ENCODE measurements at places on chromosomes 16 and 17.

- DNase-seq: no peak
These were observed 765 bp downstream of the MYO18A start for GRCh38 chr17:29179232-29180033.

DNA sequence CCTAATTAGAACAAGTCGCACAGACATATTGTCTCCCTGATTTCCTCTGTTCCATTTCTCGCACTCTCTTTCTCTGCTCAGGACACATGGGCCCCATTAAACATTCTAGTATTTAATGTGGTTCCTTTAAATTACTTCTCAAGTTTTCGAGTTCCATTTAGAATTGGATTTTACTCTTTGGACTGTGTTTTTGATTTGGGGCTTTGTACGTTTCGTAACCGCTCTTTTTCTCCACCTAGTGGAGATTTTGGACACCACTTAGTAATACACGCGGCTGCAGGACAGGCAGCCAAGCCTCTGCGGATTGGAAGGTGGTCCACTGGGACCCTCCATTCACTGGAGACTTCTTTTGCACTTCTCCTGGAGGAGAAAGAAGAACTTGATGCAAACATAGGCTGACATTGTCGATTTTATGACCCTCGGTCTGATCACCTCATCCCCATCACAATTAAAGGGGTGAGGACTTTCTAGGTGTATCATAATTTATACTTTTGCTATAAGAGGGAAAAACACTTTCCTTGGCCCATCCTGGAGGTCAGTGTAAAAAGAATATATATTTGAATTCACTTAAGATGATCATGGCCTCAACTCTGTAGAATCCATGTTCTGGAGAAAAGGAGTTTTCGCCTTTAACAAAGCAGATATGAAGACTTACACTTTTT lies 85.7 kb downstream of the NOG start:
- DNase-seq: no peak

DNA sequence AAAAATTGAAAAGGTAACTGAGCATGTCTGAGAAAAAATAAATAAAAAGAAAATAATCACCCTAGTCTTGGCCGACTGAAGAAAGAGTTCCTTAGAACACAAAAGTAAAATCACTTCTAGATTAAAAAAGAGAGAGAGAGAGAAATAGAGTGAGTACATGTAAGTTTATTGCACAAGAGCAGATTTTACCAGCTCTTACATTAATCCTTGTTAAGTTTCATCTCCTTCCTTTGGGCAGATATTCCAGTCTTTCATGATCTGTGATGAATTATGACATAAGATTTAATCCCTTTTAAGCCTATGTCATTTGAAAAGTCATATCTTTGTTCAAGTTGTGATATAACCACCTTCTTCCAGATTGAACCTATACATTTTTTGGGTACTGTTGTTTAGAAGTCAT lies 54.8 kb downstream of the NFAT5 start:
- no peak for DNase-seq

- no peak for DNase-seq
These were observed 12.1 kb upstream of the RIPOR1 start for GRCh38 chr16:67516296-67517154.

GRCh38 chr16:30147843-30148510 lies 25.0 kb upstream of the MAPK3 start:
- DNase-seq: no peak

- no peak for DNase-seq
These were observed 18.6 kb upstream of the PITPNM3 start for GRCh38 chr17:6574687-6575595.

- DNase-seq: no peak
These were observed 3.7 kb upstream of the RAB40C start for GRCh38 chr16:586047-586644.

- no peak for DNase-seq
These were observed 58.8 kb upstream of the MSI2 start for GRCh38 chr17:57197466-57198071.

GRCh38 chr17:39069114-39069756 lies 82.2 kb downstream of the PLXDC1 start:
- no peak for DNase-seq

- no peak for DNase-seq
These were observed 574.1 kb upstream of the CDH8 start for GRCh38 chr16:62610291-62610690.

- DNase-seq: peak; percentile 21
These were observed 680 bp downstream of the SKA2 start for GRCh38 chr17:59154292-59154720.

DNA sequence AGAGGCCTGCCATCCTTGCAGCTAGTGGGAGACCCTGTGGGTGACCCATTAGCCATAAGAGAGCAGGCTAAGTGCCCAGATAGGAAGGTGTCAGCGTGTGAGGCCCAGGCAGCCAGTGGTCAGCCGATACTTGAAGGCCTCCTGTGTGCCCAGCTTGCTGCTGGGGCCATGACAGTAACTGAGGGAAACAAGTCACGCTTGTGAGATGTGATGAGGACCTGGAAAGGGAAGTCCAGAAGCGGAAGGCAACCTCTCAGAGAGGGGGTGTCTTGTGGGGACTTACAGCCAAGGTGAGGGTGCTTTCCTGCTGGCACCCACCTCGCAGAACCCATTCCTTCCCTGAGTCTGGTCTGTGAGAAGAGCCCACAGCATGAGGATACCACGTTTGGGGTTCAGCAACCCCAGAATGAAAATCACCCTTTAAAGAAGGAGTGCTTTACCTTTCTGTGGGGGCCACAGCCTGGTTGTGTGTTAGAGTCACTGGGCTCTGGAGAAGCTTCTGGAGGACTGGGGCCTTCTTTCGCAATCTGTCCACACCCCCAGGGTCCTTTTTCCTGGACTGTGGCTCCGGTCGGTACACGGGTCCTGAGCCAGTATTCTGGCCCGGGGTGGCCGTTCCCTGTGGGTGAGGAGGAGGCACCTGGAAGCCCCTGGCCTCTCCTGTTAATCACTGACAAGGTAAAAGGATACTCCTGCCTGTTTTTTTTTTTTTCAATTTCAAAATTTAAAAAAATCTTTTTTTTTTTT lies 53.9 kb downstream of the PLCG2 start:
- no peak for DNase-seq

- DNase-seq: no peak
These were observed 21.4 kb upstream of the GPT2 start for GRCh38 chr16:46862555-46863447.

- no peak for DNase-seq
These were observed 32.3 kb downstream of the CLEC16A start for GRCh38 chr16:10976634-10977033.

- no peak for DNase-seq
These were observed 52.5 kb downstream of the WSB1 start for GRCh38 chr17:27346228-27346899.

- DNase-seq: no peak
These were observed 36.3 kb downstream of the GRB7 start for GRCh38 chr17:39774047-39774446.

DNA sequence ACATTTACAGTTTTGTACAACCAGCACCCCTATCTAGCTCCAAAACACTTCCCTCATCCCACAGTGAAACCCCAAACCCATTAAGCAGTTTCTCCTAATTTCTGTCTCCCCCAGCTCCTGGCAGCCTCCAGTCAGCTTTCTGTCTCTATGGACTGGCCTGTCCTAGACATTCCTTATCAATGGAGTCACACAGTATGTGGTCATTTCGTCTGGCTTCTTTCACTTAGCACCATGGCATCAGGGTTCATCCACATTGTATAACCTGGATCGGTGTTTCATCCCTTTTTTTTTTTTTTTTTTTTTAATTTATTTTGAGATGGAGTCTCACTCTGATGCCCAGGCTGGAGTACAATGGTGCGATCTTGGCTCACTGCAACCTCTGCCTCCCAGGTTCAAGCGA lies 68.5 kb downstream of the ZDHHC7 start:
- DNase-seq: no peak

DNA sequence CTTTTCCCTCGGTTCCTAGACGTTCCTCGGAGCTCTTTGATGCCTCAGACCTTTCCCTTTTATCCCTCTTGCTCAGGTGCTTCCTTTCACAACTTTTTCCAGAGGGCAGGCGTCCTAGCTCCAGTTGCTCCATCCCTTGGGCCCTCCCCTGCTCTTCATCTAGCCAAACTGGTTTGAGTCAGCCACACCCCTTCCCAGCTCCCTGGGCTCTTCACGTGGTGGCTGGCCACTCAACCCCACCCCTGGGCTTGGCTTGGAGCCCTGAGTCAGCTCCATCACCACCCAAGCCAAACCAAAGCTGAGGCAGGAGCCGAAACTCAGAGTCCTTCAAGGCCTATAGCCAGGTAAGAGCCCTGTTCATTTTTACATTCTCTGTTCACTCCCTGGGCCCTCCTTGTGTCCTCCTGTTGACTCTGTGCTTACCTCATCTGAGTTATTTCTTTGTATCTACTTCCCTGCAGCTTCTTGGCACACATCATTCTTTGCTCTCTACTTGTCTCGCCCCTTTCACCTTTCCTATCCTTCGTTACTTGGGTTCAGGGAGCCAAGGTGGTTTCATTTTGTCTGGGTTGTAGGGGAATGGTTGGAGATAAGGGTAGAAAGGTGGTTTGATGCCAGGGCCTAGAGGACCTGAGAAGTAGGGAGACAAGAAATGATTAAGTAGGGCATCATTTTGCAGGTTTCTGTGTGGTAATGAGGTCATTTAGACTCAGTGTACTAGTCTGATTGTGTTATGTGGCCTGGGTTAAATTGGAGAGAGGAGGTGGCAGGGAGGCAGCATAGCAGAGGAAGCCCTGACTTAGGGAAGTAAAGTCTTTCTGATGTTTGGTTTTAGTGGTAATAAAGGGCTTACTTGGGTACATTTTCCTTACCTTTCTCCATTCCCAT lies 7.6 kb upstream of the PHKG2 start:
- DNase-seq: no peak

DNA sequence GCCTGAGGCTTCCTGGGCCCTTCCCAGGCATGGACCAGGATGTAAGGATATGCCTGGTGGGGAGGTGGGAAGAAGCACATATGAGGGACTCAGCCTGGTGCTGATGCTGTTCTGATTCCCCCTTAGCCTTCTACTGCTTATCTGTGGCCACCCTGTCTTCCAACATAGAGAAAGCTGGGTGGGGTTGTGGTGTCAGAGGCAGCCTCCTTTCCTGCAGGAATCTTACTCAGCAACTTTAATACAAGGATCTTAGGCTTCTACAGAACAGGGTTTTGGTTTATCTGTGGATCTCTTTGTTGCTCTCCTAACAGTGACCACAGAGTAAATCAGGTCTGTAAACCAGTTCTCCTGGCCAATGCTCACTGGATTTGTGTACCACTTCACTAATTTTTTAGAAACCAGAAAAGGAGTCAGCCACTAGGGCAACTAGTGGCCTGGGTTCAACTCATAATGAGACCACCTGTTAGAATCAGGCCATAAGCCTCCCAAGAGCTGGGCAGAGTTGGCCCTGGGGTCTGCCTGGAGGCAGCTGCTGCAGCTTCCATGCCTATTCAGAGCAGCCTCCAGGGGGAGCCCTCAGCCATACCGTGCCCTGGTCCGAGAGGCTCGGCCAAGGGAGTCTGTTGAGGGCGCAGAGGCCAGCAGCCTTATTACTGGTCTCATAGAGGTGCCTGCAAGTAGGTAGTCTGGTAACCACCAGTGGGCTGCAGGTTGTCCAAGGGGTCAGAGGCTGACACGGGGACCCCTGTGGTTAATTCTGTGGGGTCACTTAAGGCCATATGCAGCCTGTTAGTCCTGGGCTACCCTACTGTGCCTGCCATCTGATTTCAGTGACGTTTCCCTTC lies 7.1 kb downstream of the HAS3 start:
- peak; percentile 56 for DNase-seq

DNA sequence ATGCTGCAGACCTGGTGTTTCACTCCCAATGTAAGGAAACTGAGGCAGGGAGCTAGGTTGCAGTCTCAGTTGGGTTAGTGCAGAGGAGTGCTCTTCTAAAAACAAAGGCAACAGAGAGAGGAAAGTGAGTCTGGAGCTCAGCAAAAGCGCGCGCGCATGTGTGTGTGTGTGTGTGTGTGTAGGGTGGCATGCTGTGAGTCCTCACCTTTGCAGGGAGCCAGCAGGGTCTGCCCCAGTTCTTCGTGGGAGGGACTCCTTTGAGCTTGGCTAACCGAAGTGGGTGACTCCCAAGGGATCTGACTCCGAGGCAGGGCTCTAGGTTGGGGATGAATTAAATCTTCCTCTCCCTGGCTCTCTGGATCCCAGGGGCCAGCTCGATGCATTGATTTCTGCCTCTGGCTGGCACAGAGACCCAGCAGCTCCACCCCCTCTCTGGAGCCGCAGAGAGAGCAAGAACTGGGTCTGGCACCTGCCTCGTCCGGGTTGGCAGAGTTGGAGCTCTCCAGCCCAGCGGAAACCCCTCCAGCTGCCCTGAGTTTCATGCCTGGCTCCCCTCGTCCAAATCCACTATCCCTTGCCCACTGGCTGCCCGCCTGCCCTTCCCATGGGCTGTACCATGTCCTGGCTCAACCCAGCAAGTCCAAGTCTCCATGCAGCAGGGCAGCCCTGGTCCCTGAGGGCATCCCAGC lies 1.3 kb upstream of the BTBD17 start:
- no peak for DNase-seq

- DNase-seq: no peak
These were observed 55.4 kb downstream of the CFDP1 start for GRCh38 chr16:75377729-75378386.

GRCh38 chr17:28216528-28216927 lies 102.5 kb upstream of the TMEM97 start:
- DNase-seq: no peak

DNA sequence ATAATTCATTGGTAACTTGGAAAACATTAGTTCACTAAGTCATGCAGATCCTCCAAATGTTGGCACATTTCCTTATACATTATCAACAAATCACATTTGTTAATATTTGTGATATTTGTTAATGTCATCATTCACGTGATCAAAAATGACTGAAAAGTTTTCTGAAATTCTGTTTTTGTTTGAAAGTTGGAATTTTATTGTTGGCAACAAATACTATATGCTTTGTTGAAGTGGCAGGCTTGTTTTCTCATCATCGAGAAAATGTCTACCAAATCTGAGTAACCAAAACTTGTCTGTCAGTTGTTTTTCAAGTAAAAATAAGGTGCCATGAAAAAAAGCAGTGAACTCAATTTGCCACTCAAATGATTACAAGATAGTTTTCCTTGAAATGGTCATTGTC lies 62.8 kb downstream of the NACA2 start:
- DNase-seq: no peak

GRCh38 chr17:4725646-4726310 lies 5.5 kb upstream of the MED11 start:
- no peak for DNase-seq

GRCh38 chr17:62627219-62627903 lies at the start of gene MRC2:
Gene MRC2 (plus strand): TSS chr17:62627670. CDS start chr17:62627803, 133 bp downstream.
- no peak for DNase-seq

DNA sequence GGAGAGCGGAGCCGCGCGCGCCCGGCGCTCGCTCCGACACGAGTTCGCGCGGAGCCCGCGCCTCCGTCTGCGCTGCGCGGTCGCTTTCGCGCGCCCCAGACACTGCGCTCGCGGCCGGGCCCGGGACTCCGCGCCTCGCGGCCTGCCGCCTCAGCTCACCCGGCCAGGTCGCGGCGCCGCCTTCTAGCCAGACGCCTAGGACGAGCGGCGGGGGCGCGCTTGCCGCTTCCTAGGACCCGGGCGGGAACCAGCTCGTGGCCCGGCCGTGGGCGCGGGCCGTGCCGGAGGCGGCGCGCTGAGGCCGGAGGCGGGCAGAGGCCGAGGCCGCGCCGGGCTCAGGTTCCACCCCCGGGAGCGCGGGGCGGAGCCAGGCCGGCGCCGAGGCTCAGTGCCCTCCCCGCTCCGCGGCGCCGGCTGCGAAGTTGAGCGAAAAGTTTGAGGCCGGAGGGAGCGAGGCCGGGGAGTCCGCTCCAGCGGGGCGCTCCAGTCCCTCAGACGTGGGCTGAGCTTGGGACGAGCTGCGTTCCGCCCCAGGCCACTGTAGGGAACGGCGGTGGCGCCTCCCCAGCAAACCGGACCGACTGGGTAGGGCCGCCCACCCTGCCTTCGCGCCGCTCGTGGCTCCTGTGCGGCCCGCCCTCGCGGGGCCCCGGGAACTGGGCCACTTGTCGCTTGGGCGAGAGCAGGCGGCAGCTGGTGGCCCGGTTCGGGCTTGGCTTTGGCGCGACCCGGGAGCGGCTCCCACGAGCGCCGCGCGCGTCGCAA lies at the start of gene SPHK1:
Gene SPHK1 (plus strand): TSS at position 388 of the 765 bp plus-strand sequence. CDS start 1,036 bp downstream, outside the sequence.
- DNase-seq: peak; percentile 64
